RPMI8226 (cell line): ENCODE measurements at places on chromosomes 2 and 18.
A peak's percentile ranks its signal among the peaks of the same experiment; 100 is the strongest.

DNA sequence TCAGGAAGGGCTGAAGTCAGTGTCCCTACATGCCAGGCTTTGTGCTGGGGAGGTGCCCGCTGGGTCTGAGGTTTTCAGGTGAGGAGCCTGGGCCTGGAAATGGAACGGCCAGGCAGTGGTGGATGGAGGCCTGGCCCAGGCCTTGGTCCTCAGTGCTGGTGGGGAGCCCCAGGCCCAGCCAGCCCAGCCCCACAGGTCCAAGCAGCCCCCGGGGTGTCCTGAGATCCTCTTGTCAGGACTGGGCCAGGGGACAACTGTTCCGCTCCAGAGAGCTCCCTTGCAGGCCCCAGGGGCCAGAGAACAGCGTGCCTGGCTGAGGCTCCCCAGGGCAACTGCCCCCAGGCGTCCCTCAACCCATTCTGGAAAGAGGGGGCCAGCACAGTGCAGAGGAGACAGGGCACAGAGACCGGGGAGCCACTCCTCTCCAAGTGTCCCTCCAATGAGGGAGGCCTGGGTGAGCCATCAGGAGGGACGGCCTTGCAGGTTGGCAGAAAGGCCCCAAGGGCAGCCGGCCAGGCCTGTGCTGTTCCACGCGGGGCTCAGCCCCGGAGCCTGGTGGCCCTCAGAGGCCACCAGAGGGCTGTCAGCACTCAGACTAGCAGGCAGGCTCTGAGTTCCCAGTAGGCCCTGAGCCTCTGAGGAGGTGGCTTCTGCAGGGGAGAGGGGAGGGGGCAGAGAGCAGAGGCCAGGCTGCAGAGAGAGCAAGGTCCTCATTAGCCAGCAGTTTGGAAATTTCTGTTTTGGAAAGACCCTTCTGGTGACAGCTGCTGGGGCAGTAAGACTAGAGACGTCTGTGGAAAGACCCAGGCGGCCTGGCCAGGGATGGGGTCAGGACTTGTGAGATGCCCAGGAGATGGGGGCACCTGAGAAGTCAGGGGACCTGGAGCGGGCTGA lies 29.4 kb upstream of the SNED1 start:
- no peak for DNase-seq

DNA sequence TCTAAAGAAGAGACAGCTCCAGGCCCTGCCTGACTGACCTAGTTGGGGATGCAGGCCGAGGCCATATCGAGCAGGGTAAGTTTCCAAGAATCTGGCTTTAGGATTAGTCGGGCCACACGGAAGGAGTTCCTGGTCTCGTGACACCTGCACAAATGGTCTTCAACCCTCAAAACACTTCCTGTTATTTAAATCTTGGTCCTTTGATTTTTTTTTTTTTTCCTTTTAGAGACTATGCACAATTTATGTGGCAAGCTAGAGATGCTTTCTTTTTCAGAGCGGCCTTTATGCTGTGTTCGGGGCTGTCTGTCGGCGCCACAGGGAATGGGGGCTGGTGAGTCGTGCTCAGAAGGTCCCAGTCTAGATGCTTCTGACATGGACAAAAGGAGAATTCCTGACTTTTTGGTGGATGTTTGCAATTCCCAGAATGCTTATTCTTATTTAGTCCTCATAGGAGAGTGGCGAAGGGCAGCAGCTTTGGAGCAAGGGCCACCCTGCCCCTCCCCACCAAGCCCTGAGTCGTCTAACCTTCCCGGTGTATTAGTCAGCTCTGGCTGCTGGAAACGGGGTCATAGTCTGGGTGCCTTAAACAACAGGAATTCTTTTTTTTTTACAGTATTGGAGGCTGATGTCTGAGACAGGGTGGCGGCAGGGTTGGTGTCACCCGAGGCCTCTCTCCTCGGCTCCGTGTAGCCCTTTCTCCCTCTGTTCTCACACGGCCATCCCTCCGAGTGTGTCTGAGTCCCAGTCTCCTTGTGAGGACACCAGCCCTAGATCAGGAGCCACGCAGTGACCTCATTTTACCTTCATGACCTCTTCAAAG lies 27.4 kb downstream of the HPCAL1 start:
- no peak for DNase-seq

- DNase-seq, result no peak
These were observed 171.8 kb upstream of the KLHL29 start for GRCh38 chr2:23213196-23213595.

DNA sequence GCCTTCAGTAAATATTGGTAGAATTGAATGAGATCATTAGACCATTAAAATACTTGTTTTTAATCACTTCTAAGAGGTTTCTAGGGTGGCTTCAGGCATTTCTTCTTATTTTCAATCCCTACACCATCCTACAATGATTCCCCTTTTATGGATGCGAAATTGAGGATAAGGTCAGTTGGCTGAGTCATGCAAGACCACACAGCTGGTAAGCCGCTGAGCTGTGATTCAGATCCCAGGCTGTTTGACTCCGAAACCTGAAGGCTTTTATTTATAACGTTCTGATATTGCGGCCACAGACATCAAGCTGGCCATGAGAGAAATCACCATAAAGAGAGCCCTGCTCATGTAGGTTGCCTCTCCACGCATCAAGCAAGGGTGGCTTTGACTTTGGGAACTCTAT lies 133.4 kb downstream of the VAPA start:
- DNase-seq, result no peak

DNA sequence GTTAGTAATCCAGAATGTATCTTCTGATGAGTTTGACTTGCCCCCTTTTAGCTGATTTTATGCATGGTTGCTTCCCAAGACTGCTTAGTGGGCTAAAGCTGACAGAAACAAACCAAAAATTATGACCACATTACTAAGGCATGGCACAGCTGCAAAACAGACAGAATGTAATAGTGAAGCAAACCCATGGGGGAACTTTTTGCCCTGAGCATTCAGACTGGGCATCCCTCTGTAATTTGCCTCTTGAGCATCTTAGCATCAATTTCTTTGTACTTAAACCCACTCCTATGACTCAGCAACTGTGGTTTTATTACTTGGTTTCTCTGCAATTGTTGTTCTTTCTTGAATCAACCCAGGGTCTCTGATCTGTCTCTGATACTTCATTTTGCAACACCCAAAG lies 487.3 kb upstream of the DCC start:
- DNase-seq, result no peak

DNA sequence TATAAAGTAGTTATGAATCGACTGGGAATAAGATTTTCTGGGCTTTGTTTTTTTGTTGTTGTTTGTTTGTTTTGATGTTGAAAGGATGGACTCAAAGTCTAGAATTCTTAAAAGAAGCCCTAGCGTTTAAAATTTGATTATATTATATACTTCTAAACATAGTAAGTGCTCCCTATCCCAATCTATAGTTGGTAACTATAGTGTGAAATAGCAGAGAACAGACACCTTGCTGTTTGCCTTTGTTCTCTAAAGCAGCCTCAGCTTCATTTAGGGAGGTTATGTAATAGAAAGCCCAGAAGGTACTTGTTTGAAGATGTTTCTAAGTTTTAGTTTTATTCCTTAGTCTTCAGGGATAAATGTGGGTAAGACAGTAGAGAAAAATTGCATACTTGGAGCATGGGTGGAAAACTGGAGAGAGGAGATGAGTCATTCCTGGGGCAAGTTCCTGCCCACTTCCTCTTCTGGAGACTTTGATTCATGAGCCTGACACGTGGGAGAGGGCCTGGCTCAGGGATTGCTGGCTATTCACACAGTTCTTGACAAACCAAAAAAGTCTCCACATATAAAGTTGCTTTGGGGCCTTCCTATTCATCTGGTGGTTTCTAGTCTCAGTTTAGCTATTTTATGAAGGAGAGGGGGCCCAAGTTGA lies 131.9 kb downstream of the MYO1B start:
- peak; percentile 19 for DNase-seq

- DNase-seq, result no peak
These were observed 961.7 kb upstream of the TMEFF2 start for GRCh38 chr2:193156480-193156879.

DNA sequence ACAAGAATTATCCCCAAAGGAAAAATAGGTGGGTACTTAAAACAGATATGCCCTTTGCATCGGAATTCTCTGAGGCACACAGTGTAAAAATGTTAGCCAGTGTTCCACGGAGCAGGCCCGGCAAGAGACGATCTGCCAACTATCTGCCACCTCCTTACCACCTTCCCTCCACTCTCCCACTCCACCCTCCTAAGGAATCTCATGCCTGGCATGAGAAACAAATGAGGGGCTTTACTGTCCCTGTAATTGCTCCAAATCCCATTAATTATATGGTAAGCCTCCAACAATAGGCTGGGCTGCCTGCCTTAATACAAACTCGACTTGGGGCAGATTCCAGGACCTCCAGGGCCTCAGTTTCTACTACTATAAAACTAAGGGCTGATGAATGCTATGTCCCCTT lies 102.3 kb downstream of the ZBTB7C start:
- DNase-seq, result no peak

DNA sequence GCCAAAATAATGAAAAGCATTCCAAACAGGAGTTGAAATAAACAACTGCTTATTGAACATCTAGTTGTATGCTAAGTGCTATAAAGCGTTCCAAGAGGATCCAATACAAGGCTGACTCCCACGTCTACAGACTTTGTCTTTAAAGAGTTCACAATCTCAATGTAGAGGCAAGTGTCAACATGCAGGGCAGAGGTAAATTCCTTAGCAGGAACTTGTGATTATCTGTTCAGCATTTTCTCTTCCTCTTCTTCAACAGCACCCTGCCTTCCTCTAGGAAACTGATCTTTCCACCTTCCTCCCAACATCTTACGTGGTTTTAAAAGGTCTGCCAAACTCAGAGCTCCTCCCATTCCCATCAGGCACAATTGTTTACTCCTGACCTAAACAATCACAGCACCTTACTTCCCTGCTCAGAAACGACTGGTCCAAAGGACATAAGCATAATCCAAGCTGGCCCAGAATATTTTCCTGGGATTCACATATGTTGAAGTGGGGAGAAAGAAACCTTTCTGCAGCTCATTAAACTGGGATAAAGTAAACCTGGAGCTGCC lies 83.9 kb downstream of the ITSN2 start:
- DNase-seq, result no peak

- DNase-seq, result no peak
These were observed 25.5 kb downstream of the PIAS2 start for GRCh38 chr18:46891742-46892214.

DNA sequence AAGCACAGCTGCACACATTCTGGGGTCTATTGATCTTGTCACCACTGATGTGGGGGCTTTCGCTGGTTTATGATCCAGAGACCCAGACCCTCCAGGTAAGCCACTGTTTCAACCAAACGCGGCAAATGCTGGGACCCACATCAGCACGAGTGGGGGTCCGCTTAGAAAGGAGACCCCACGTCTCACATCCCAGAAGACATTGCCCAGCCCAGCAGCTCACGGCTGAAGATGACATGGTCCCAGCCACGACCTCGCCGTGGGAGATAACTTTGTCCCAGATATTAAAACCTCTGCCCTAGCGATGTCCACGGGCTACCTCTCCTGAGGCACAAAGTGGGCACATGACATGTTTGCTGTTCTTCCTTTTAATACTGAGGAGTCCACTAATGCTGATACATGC lies 43.8 kb downstream of the LONRF2 start:
- DNase-seq, result no peak

- DNase-seq, result no peak
These were observed 10.0 kb downstream of the XRCC5 start for GRCh38 chr2:216119146-216119545.

DNA sequence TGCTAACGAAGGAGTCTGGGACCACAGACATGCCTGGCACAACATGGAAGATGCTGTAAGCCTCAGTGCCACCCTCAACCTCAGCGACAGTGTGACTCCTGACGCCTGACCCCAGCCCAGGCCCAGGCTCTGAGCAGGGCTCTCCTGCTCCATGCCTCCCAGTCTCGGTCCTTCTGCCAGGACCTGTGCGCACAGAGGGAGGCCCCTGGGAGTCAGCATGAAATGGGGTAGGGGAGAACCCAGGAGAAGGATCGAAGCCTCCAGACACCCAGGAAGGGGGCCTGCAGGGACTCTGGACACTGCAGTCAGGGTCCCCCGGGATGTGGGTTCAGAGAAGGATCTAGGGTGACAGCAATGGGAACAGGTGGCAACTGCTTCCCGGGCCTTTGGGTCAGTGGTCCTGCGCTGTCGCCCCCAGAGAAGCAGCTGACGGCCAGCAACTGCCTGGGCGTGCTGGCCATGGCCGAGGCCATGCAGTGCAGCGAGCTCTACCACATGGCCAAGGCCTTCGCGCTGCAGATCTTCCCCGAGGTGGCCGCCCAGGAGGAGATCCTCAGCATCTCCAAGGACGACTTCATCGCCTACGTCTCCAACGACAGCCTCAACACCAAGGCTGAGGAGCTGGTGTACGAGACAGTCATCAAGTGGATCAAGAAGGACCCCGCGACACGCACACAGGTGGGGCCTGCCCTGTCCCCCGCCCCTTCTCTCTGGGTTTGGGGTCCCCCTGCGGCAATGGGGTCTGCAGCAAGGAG lies 233.9 kb downstream of the ATAD2B start:
- no peak for DNase-seq

DNA sequence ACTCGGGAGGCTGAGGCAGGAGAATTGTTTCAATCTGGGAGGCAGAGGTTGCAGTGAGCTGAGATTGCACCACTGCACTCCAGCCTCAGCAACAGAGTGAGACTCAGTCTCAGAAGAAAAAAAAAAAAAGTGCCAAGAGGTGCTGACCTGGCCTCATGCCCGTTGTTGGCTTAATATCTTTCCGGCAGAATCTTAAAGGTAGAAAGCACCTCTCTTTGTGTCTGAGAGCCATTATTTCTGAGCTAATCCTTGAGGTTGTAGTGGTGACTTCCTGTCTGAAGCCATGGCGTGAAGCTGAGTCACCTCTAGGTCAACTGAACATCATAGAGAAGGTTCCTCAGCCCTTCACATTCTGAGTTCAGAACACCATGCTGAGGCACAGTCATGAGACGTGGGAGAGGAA lies 60.4 kb downstream of the WDSUB1 start:
- peak; percentile 67 for DNase-seq

GRCh38 chr2:101665312-101665711 lies 32.2 kb upstream of the MAP4K4 start:
- DNase-seq, result no peak

GRCh38 chr2:237752761-237753165 lies 45.8 kb upstream of the RBM44 start:
- no peak for DNase-seq

- no peak for DNase-seq
These were observed 205.1 kb downstream of the CTIF start for GRCh38 chr18:48743886-48744285.

- DNase-seq, result no peak
These were observed 36.0 kb upstream of the DYNC2LI1 start for GRCh38 chr2:43737855-43738254.

GRCh38 chr2:96947949-96948833 lies 38.2 kb downstream of the FAM178B start:
- DNase-seq, result no peak

- DNase-seq, result peak; percentile 94
These were observed 17.0 kb upstream of the CD8A start for GRCh38 chr2:86807468-86808275.

DNA sequence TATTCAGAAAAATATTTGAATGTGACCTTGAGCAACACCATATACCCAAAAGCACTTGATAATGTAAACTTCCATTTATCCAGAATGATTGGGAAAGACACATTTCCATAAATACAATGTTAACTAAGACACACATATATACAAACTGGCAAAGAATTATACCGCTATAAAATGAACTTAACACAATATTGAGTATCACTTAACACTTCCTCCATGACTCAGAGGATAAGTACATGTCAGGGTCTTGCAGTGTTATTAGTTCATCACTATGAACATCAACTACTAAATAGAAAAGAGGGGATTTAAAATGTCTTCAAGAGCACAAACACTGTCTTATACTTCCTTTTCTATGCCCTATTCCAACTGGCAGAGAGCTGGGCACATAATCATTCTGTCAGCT lies 18.6 kb downstream of the WDSUB1 start:
- DNase-seq, result no peak
